ENCODE measurements at places on chromosomes 6 and 20.
A peak's percentile ranks its signal among the peaks of the same experiment; 100 is the strongest.

- peak; percentile 76 for DNase-seq
Measured at GRCh38 chr6:43496370-43497128, 13.6 kb downstream of the LRRC73 start.

- no peak for DNase-seq
Measured at GRCh38 chr6:166412156-166412910, 29.6 kb upstream of the MPC1 start.

DNA sequence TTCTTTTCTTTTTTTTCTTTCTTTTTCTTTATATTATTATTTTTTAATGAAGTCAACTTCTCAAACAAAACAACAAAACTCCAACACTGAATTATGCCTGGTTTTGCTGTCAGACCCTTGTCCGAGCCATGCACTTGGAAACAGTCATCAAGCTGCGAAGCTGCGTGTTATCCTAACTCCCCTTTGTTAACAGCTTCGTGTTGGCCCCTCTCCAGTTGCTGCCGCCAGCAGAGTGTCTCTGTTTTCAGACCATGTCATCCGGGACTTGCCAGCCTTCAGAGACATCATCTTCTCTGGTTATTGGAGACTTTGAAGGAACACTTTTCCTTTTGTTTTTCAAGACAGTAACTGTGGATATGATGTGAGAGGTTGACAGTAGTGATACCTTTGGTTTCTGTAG, 83.1 kb downstream of the TRMT11 start:
- DNase-seq, result no peak

DNA sequence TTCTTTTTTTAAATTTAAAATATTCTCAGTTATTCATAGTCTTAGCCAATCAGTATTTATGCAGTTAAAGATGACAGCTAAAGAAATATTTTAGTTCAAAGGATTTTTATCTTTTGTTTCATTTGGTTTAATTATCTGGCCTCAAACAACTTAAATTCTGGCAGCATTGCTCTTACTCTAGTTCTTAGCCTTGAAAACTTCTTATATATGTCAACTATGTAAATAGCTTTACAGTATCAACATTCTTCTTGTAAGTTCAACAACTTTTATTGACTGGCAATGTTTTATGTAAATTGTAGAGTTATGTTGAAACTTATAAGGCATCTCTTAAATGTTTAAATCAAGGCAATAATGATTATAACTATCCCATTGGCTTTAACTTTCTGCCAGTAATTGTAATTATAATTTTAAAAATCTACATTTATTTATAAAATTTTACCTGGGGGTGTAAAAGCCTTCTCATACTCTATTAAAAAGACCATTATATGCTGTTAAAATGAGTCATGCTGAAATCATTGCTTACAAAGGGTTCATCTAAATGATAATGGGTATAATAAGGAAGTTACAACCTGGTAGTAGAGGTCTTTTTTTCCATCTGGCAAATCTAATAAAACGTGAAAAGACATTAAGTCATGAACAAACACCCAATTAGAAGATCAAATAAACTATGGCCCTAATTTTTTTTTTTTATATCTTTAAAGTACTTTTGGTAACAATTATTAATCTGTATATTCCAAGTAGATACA, 45.8 kb upstream of the FAM184A start:
- no peak for DNase-seq

GRCh38 chr20:19083136-19083621, 129.3 kb upstream of the SLC24A3 start:
- no peak for DNase-seq

GRCh38 chr6:74369556-74369993, 673.6 kb downstream of the CD109 start:
- peak; percentile 3 for DNase-seq

- no peak for DNase-seq
Measured at GRCh38 chr20:63885264-63886053, 9.5 kb upstream of the DNAJC5 start.

DNA sequence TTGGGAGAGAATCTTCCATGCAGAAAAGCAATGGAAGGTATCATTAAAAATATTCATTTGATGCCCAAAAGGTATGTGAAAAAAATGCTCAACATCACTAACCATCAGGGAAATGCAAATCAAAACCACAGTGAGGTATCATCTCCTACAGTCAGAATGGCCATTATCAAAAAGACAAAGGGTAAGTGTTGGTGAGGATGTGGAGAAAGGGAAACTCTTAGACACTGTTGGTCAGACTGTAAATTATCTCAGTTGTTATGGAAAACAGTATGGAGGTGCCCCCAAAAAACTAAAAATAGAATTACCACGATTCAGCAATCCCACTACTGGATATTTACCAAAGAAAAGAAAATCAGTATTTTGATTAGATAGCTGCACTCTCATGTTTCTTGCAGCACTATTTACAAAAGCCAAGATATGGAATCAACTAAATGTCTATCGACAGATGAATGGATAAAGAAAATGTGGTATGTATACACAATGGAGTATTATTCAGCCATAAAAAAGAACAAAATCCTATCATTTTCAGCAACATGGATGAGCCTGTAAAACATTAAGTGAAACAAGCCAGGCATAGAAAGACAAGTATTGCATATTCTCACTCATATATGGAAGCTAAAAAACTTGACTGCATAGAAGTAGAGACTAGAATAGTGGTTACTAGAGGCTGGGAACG, 84.0 kb downstream of the DTNBP1 start:
- DNase-seq, result no peak

- peak; percentile 41 for DNase-seq
Measured at GRCh38 chr6:100719883-100720682, 161.0 kb downstream of the ASCC3 start.

DNA sequence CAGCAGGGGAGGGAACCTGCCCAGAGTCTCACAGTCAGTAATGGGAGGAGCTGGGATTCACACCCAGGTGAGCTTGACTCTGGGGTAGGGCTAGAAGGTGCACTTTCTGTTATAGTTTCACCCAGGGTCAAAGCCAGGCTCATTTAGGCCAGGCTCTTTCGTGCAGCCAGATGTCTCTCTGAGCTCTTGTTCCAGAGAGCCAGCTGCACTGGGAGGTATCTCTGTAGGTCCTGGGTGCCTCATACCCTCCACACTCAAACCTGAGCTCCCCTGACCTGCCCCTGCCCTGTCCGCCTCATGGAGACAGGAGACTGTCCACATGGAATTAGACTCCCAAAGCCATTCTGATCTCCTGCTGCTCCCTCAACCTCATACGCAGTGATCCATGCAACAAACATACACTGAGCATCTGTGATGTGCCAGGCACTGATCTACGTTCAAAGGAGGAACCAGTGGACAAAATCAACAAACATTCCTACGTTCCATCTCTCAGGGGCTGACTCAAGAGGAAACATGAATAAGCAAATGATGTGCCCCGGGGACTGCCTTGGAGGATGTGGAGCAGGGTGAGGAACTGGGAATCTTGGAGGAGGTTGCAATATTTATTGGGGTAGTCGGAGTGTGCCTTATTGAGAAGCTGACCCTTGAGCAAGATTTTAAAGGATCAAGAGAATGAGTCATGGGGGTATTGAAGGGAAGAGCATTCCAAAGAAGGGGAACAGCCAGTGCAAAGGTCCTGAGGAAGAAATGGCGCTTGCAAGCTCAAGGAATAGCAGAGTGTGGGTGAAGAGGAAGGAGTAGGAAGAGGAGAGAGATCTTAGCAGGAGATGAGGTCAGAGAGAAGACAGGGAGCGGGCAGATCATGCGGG, 71.3 kb upstream of the TOX2 start:
- peak; percentile 52 for DNase-seq

DNA sequence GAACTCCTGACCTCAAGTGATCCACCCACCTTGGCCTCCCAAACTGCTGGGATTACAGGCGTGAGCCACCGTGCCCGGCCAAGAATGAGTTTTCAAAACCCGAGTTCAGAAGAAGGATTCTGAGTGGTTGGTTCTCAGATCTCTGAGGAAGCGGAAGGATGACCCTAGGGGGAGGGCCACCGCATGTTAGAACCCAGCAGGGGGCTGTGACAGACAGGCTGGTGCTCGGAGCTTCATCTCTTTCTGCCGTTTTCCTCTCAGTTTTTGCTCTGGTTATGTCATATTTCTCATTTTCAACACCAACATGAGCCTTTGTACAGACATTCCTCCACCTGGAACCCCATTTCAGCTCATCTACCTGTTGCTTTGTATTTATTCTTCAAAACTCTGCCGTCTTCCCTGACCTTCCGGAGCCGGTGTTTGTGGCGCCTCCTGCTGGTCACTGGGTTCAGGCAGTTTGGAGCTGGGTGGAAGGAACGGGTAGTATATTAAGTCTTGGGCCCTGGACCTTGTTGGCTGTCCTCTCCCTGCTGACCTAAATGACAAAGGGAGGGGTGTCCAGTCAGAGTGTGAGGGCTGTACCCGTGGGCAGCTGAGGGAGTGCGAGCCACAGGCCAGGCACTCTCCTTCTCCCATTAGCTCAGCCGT, at the start of gene DEFB123:
Gene DEFB123 (plus strand): TSS at position 621 of the 648 bp plus-strand sequence. CDS start 67 bp downstream, outside the sequence.
- DNase-seq, result no peak

- no peak for DNase-seq
Measured at GRCh38 chr6:169069356-169069755, 184.3 kb downstream of the THBS2 start.

- DNase-seq, result peak; percentile 34
Measured at GRCh38 chr20:16434062-16434664, 139.1 kb downstream of the KIF16B start.

DNA sequence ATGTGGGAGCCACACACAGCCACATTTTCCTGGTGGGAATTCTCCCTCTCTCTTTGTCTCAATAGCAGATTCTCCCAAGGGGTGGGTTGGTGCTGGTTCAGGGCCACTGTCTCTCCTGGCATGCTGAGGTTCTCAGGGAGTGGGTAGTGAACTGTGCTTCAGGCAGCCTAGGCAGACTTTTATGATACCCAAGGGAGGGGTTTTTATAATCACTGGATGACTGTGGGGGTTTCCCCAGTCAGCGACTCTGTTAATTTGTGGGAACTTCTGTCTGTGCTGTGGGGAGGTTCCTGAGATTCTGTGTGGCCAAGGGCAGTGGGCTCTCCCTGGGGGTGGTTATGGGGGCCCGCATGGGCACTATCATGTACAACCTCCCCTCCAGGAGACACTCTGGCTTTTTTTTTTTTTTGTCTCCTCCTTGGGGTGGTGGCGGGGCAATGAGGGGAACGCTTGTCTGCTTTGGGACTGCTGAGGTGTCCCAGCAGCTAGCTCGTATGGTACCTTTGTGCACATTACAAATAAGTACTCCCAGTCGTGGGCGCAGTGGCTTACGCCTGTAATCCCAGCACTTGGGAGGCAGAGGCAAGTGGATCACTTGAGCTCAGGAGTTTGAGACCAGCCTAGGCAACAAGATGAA, 10.0 kb downstream of the PTK7 start:
- DNase-seq, result no peak

- peak; percentile 33 for DNase-seq
Measured at GRCh38 chr6:105900125-105900937, 185.8 kb upstream of the PRDM1 start.

DNA sequence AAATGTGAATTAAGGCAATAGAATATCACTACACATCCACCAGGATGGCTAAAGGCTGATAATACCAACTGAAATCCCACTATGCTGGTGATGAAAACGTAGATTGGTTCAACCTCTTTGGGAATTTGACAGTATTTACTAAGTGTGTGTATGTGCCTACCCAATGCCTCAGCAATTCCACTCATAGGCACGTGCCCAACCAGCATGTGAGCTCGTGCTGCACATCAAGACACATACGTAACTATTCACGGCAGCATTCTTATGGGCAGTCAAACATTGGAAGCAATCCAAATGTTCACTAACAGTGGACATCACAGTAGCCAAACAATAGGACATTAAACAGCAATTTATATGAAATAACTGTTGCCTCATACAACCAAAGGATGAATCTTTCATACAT, 15.7 kb upstream of the AFDN start:
- no peak for DNase-seq

- DNase-seq, result peak; percentile 14
Measured at GRCh38 chr6:131629651-131630050, 1.6 kb upstream of the MED23 start.

DNA sequence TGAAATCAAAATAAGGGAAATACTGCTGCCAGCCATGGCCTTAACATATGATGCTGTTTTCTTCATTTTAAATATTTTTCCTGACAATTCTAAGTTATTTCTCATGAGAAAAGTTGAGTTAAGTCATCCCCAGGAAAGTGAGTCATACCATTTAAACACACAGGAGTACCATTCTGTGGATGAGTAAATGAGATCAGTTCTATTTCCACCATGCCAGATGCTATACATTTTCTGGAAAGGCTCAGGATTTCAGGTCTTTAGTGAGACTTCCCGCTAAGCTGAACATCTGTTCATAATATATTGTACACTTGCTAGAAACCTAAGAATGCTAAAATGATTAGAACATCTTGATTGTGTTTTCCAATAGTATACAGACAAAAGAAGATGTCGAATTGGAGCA, 256.2 kb upstream of the MANEA start:
- DNase-seq, result peak; percentile 2

GRCh38 chr20:32467506-32468312, 109.6 kb downstream of the ASXL1 start:
- no peak for DNase-seq

DNA sequence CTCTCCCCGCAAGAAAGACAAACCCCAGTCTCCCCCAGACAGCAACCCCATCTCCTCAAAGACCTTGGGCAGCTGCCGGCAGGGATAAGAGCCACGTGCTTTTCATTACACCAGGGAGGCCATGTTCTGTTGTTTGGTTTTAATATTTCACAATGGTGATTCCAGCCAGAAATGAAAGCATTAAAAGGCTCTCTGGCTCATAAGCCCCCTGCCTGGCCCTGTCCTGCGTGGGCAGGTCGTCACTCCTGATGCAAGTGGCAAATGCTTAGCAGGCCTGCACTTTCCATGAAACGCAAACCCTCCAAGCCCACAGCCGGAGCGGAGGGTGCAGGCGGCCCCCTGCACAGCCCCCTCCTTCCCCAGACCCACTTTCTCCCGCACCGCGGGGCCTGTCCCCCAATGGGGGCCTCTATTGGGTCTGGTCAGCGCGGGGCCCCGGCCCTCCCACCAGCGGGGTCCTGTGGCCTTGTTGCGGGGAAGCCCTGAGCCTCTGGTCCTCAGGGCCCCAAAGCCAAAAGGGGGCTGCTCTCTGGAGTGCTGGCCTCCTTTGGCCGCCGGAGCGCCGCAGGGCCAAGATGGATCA, 77.2 kb downstream of the TMEM242 start:
- no peak for DNase-seq

DNA sequence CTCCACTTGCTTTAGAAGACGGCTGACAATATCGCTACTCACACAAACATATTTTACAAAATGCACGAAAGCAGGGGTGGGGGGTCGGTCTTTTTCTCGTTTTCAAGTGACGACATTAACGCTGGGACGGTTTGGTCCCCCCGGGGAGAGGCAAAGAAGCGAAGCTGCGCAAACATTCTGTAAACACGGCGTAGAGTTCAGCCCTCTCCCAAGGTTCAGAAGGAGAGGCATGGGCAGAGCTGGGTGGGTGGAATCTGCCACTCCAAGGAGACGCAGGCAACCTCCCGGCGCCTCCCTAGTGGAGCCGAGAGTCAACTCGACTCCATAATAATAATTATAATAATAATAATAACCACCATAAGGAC, 2.4 kb downstream of the NKX2-2 start:
- DNase-seq, result no peak

GRCh38 chr6:136550330-136551071, at the start of gene MAP7:
Gene MAP7 (minus strand): TSS chr6:136550422. CDS start chr6:136550408, 14 bp downstream.
- peak; percentile 78 for DNase-seq

GRCh38 chr6:157552081-157552747, 171.2 kb downstream of the ZDHHC14 start:
- no peak for DNase-seq

Data from astrocyte of the hippocampus (primary cell).